Thoracic aorta (tissue), 2 donors: ENCODE measurements at places on chromosomes 1 and 21.

DNA sequence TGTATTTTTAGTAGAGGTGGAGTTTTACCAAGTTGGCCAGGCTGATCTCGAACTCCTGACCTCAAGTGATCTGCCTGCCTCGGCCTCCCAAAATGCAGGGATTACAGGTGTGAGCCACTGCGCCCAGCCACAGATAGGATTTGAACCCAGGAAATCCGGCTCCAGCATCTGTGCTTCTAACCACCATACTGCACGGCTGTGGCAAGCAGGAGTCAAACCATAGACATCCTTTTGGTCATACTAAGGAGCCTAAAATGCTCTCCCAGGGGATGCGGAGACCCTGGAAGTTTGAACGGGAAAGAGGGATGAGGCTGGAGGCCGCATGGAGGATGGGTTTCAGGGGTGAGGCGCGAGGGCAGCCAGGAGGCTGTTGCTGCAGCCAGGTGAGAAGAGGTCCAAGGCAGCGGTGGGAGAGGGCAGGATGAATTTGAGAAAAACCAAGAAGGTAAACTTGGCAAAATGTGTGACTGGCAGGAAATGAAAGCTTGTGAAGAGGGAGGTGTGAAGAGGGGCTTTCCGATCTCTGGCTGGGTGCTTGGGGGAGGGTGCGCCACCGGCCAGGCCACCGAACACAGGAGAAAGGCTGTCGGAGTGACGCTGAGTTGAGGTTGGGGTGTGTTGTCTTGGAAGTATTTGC, 24.0 kb upstream of the CDK18 start:
- no peak for DNase-seq

DNA sequence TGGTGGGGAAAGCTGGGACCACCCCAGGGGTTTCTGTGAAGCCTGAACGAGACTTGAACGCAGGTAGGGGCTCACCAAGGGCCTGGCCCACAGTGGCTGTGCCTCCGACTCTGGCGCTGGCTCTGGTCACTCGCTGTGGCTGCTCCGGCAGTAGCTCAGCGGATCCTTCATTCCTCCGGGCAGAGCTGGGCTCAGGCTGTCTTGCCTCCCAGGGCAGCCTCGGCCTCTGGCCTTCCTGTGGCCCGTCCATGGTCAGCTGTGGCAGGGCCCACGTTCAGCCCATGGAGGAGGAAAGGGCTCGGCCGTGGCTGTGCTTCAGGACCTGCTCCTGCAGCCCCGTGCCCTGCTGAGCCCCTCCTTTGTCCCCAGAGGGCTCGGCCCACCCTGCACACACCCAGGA, 162.9 kb upstream of the C1orf174 start:
- no peak for DNase-seq

GRCh38 chr1:182235952-182236650, 155.5 kb downstream of the GLUL start:
- no peak for DNase-seq

DNA sequence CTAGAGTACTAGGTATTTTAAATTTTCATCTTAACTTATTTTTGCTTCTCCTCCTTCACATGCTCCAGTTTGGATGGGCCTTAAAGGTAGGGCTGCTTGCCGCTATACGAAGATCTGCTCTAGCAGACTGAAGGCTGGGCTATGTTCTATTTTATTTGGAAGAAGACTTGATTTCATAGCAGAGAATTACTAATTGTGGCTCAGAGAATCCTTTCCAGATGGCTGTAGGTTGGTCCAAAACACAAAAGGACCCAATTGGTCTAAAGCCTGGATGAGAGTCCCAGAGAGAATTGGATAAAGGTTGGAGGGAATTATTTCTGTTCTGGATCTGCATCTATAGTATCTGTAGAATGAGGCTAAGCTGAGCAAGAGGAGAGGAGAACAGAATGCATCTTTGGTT, 719.4 kb upstream of the PTBP2 start:
- DNase-seq: no peak

DNA sequence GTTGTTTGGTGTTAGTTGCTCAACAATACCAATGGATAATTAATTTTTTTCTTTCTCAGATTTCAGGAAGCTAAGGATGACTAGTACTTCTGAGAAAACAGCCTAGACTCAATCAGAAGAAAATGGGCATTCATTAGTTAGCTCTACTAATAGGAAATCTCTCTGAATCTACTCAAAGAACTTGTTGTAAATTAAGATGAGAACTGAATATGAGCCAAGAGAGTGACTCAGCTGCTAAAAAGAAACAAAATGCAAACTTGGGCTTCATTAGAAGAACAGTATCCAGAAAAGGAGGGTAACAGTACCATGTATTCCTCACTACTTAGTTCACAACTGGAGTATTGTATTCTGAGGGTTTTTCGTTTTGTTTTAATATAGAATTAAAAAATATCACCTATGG, 12.5 kb downstream of the FOXJ3 start:
- DNase-seq: no peak

- DNase-seq: no peak
These were observed 32.3 kb downstream of the INKA2 start for GRCh38 chr1:111706921-111707320.

DNA sequence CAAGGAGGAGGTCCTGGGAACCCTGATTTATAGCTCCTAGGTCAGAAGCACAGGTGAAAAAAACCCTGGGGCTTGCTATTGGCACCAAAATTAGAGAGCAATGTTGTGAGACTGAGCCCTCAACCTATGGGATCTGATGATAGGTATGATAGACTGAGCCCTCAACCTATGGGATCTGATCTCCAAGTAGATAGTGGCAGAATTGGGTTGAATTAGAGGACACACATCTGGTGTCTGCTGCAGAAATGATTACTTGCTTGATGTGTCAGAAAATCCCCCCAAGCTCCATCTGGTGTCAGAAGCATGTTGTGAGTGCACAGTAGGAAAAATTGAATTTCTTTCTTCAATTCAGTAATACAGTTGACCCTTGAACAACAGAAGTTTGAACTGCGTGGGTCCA, 62.4 kb downstream of the MAP3K21 start:
- DNase-seq: no peak

DNA sequence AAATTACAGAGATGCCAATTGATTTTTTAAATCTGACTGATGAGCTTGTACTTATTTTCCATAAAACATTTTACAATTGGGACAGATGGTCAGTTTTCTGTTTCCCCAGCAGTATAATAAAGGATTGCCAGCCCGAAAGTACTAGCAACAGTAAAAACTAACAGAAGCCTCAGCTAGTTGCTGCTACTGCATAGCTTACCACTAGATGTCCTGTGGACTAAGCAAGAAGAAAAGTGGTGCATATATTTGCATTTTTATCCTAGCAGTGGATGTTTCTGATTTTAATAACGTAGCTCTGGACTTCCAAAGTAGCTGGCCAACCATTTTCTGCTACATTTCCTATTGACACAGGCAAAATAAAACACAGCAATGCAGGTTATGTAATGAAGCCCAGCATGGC, 241.5 kb downstream of the BARHL2 start:
- DNase-seq: no peak

DNA sequence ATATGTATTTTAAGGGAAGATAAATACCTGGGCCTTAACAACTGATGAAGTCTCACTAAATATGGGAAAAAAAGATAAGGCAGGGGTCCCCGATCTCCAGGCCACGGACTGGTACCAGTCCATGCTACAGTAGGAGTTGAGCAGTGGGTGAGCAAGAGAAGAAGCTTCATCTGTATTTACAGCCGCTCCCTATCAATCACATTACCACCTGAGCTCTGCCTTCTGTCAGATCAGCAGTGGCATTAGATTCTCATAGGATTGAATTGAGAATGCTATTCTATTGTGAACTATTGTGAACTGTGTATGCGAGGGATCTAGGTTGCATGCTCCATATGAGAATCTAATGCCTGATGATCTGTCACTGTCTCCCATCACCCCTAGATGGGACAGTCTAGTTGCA, 43.0 kb upstream of the PAXBP1 start:
- no peak for DNase-seq

GRCh38 chr1:89945852-89946476, 48.9 kb upstream of the ZNF326 start:
- DNase-seq: no peak

- no peak for DNase-seq
These were observed 23.8 kb upstream of the EDN2 start for GRCh38 chr1:41508290-41508689.

DNA sequence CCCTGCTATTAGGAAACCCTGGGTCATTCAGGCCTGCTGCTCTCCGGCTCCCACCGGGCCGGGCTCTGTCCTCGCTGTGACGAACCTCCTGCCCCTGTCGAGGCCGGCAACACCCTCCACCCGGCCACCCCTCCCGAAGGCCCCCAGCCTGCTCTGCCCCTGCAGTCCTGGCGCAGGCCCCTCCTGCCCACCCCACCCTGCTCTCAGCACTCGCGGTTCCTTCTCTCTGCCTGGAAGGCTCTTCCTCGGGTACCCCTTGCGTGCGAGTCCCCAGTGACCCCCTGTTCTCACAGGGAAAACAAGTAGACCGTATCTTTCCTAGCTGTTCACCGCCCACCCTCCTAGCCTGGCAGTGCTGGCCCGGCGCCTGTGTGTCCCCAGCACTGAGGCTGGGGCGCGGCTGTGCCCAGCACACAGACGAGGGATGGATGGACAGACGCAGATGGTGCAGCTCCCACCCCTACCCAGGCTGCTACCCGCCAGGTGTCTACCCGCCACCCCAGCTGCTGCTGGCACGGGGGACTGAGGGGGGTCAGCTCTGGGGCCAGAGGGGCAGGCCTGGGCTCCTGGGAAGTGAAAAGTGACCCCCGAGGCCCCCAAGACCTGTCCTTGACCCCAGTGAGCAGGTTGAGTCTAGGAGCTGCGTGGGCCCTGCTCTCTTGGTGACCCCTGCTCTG, 3.1 kb upstream of the VWA1 start:
- DNase-seq: no peak

DNA sequence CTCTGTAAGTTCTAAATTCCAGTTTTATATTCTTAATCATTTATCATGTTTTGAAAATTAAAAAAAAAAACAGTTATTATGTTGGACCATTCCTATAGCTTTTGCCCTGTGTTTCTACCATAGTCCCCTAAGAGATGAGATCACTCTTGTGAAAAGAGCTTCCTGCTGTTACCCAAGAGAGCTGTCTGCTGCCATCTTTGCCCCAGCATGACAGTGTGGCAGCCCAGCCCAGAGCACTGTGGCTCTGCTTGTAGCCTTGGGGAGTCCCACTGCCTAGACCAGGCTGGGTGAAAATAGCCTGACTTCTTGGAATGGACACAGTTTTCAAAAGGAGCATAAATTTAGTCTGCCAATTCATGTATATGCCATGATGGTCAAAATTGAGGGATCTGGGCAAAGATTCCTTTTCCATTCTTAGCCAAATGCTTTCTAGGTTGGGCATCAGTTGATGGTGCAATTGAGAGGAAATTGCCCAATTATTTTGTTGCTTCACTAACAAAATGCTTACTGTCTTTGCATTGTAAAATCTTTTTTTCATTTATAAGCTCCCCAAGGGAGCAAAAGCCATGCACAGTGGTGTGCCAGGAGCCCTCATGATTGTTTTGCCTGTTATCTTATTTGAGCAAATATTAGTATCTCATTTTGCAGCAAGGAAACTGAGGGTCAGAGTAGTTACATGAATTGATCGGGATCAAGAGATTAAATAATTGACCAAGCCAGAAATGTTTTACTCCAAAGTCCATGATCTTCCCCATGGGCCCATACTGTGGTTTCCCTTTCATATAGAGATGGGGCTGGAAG, 72.8 kb downstream of the ETS2 start:
- no peak for DNase-seq

GRCh38 chr1:198601936-198602889, 36.6 kb upstream of the PTPRC start:
- no peak for DNase-seq

DNA sequence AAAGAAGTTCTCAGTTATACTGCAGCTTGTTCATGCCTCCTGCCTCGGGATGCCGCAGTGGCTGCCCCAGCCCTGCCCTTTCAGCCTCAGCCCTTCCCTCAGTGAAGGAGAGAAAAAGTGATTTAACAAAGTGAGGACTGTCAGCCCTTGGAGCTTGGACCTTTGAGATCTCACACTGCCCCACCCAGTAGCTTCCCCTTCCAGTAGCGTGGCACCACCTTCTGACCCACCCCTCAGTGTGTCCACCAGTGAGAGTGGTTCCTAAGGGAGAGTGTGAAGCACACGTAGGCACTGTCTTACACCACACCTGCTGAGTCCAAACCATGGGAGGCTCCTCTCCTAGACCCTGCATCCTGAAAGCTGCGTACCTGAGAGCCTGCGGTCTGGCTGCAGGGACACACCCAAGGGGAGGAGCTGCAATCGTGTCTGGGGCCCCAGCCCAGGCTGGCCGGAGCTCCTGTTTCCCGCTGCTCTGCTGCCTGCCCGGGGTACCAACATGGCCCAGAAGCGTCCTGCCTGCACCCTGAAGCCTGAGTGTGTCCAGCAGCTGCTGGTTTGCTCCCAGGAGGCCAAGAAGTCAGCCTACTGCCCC, at the start of gene CDA:
Gene CDA, plus strand, starts transcription at position 464 of the 592 bp plus-strand sequence. Its CDS starts 33 bp downstream, at position 497.
- no peak for DNase-seq

DNA sequence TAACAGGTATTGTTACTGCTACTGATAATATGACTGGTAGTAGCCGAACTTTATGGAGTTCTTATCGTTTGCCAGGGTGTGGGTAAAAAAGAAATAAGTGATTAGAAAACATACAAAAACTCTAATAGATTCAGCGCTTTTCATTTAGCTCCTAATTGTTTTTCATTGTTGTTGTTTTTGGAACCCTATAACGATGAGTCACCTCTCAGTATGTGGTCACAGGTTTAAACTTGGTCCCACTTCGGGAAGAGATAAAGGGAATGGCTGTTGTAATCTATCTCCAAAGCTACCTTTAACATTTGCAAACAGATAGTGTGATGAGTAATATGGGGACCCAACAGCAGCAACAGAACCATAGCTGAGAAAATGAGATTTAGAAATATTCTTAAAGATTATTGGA, 62.7 kb upstream of the BCL10 start:
- no peak for DNase-seq

DNA sequence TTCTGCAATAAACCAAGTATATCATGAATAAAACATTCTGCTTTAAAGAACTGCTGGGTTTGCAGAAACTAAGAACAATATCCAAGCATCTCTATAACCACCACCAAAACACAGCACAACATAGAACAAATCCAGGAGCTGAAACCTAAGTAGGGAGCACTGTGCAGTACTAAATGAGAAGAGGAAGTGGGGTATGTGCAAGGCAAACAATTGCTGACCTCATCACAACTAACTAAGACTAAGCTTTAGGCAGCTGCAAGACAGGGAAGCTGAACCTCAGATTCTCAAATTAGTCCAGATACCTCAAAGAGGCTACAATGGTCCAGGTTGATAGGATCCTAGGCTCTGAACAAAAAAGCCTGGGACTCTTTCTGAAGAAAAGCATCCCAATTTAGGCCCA, 172.6 kb downstream of the SLC44A5 start:
- no peak for DNase-seq

- no peak for DNase-seq
These were observed 102.2 kb downstream of the CASZ1 start for GRCh38 chr1:10694274-10694632.
